Stimulated activated CD4-positive, alpha-beta T cell treated with anti-CD3 and anti-CD28 coated beads, Interleukin-1b, Interleukin-23, amount 100 ng/mL, for 4 hours (primary cell): ENCODE measurements at places on chromosomes 12 and 14.

GRCh38 chr12:124716208-124717130, 147.2 kb downstream of the SCARB1 start:
- no peak for DNase-seq

DNA sequence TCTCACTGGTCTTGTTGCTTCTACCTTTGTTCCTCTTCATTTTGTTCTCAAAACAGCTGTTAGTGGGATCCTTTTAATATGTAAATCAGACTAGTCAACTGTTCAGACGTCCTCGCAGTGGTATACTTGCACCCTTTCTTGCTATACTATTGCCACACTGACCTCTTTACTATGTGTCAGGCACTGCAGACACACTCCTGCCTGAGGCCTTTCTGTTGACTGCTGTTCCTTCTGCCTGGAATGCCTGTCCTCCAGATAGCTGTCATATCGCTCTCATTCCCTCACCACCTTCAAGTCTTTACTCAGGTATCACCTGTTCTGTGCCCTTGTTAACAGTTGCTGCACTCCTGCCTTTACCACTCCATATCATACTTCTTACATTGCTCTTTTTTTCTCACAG, 90.0 kb upstream of the TMEM263 start:
- no peak for DNase-seq

DNA sequence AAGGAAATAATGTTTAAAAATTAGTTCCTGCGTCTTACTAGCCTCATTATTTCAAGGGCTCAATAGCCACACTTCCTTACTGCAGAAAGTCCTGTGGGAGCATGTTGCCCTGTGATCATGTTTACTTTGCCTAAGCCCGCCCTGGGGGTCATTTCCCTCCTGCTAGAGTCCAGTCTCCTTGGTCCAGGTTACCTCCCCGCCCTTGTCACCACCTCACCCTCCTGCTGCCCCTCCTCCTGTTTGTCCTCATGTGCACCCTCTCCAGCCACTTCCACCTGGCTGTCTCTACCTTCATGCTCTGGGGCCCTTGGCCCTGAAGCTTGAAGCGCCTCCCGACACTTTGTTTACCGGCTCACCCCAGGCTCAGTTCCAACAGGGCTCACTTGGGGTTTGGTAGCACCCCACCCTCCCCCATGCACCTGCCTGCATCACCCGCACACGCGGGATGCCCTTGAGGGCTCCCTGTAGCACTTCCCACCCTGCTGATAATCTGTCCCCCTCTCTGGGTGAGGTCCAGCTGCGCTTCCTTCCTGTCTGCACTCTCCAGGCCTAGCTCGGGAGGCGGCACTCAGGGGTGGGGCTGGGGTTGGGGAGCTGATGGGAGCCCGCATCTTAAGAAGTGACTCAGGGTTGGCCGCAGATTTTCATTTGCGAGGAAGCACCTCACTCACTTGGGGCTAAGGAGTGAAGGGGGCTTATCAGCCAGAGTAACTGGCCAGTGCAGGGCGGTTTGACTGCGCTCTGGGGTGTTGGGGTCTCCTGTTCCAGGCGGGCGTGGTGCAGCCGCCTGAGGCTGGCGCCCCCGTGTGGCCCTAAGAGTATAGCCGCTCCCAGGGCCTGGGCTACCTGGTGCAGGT, 40.1 kb downstream of the SMIM41 start:
- peak; percentile 29 for DNase-seq

- no peak for DNase-seq
These were observed 384.6 kb downstream of the APAF1 start for GRCh38 chr12:99029511-99030271.

DNA sequence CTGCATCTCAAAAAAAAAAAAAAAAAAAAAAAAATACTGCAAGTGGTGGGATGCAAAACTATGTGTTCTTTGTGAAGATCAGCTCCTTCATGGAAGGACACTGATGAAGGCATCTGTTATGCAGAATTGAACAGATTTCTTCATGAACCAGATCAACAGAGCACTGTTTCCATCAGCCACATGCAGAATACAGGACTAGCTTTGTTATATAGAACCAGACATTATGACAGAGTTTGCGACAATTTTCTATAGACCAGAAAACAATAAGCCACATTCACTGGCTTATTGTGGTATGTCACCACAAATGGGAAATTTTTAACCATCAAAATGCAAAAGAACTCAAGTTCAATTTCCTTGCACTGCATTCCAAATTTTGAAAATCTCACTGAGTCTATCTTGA, 34.7 kb downstream of the CIT start:
- DNase-seq: no peak

DNA sequence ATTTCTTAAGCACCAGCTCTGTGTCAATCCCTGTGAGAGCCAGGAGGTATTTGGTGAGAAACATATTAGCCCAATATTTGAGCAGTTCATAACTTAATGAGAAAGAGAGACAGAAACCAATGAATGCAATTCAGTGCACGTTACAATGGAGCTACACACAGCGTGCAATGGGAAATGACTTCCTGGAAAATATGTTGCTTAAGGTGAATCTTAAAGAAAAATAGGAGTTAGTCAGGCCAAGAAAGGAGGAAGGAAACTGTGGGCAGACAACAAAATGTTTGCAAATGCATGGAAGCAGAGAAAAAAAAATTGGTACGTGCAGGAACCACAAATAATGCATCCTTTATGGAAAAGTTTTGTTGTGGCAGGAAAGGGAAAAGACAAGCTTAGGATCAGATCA, 481.7 kb downstream of the BCAT1 start:
- DNase-seq: no peak

DNA sequence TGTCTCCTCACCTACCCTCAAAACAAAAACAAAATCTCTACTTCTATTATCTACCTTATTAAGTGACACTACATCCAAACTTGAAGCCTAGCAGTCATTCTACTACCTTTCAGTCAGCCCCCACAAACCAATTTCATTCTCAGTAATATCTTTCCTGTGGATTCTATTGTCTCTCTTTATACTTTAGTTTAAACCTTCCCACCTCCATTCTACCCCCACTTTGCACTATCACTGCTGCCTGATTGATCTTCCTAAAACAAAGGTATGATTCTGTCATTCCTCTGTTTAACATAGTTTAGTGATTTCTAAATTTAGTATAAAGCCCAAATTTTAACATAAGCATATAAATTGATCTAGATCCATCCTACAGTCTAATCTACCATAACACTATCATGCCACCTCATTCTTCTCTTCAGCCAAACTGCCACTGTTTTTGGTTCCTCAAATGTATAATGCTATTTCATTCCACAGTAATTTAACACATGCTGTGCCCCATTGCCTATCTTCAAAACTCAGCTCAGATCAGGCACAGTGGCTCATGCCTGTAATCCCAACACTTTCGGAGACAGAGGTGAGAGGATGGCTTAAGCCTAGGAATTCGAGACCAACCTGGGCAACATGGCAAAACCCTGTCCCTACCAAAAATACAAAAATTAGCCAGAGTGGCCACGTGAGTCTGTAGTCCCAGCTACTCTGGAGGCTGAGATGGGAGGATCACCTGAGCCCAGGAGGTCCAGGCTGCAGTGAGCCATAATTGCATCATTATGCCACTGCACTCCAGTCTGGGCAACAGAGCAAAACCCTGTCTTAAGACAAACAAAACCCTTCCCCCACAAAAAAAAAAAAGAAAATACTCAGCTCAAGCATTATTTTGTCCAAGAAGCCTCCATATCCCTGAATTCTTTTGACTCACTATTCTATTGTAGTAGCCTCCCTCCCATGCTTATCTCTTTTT, 3.1 kb upstream of the STRN3 start:
- DNase-seq: no peak

DNA sequence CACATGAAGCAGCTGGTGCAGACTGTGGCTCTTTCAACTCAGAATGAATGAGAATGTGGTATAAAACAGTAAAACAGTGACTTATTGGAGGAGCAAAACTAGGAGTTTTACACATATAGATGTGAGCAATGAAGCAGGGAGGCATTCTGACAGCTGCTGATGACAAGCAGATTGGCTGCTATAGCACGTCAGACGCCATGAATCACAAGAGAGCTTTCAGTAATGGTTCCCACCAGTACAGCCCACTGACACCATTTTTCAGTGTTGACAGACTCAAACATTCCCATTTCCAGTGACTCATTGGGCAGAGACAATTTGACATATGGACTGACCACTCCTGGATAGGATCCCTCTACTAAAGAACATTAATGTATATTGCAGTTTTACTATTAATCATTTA, 24.6 kb upstream of the FSCB start:
- DNase-seq: no peak

- no peak for DNase-seq
These were observed 37.5 kb downstream of the KCNA1 start for GRCh38 chr12:4947253-4947652.

GRCh38 chr12:40646911-40647310, 45.3 kb upstream of the CNTN1 start:
- DNase-seq: no peak

DNA sequence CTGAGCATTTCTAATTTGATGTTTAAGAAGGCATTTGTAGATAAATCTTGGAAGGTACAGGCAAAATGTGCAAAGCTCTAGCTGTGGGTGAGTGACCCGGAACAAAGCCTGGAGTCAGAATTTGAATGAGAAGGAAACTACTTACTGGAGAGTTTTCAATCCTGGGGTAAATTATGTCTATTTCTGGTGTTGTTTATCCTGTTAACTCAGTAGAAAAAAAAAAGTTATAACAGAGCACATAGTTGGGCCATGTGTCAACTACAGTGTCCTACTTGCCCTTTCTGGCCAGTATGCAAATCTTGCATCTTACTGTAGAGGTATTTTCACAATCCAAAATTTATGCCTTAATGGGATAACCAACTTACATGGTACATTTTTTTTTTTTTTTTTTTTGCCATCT, 182.3 kb downstream of the SYNE2 start:
- DNase-seq: no peak

DNA sequence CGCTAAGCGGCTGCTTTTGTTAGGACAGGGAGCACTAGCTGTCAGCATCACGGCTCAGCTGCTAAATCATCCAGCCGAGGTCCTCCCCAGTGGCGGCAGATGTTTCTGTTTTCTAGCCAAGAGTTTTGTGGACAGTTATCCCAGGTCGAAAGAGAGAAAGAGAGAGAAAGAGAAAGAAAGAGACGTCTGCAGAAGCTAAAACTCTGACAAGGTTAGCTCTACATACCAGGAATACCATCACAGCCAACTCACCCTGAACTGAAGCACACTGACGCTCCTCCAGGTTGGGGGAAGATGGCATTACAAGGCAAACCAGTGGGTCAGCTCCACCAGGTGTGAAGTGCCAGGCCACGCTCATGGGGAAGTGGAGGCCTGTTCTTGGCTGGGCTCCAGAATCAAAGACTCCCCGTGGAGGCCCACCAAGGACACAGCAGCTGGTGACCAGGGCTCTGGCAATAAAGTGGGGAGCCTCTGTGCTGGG, 64.9 kb upstream of the DICER1 start:
- DNase-seq: no peak

DNA sequence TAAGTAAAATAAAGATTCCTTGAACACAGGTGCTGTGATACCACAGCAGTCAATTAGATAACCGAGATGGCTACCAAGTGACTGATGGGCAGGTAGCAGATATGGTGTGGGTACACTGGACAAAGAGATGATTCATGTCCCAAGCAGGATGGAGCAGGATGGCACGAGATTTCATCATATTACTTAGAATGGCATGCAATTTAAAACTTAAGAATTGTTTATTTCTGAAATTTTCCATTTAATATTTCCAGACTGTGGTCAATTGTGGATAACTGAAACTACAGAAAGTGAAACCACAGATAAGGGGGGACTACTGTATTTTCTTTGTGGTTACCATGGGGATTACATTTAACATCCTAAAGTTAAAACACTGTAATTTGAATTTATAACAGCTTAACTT, 7.5 kb upstream of the ZFP36L1 start:
- DNase-seq: no peak

GRCh38 chr12:47378907-47379306, 299.1 kb upstream of the AMIGO2 start:
- DNase-seq: no peak

DNA sequence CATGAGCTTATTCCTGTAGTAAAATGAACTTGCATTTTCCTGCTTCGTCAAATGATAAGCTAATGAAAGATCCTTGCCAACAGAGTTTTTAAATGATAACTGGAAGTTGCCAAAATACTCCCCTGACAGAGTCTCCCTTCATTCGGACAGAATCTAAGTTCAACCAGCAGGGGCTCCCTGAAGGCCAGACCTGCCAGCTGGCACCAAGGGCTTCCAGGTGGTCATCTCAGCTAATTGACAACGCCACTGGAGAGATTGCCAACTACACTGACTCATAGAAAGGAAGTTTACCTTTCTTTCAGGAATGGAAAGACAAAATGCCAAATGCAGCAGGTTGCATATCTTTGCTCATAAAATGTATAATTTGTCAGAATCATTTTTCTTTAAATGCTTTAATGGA, 462.8 kb downstream of the GXYLT1 start:
- no peak for DNase-seq

DNA sequence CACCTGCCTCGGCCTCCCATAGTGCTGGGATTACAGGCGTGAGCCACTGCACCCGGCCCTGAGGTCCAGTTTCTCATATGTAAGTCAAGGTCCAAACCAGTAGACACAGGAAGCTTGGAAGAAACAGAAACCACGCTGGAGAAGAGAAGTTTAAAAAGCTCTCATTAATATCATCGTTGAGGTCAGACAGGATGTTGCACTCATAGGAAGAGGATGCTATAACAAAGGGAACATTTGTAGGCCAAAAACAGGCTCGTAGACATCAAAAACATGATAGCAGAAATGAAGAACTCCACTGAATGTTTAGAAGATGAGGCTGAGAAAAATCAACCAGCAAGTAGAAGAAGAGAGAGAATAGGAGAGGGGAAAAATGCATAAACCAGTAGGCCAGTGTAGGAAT, 46.8 kb downstream of the ACACB start:
- no peak for DNase-seq

GRCh38 chr12:118274066-118274465, 98.6 kb downstream of the TAOK3 start:
- no peak for DNase-seq

- peak; percentile 28 for DNase-seq
These were observed 747 bp upstream of the DACT1 start for GRCh38 chr14:58637040-58637390.

DNA sequence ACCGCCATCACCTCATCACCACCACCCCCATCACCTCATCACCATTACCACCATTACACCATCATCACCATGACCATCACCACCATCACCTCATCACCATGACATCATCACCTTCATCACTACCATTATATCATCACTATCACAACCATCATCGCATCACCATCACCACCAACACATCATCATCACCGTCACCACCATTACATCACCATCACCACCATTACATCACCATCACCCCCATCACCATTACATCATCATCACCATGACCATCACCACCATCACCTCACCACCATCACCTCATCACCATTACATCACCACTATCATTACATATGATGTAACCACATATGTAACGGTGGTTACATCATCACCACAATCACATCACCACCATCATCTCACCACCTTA, 132.3 kb downstream of the RIMBP2 start:
- no peak for DNase-seq

GRCh38 chr14:61652526-61653262, 42.6 kb upstream of the HIF1A start:
- no peak for DNase-seq

DNA sequence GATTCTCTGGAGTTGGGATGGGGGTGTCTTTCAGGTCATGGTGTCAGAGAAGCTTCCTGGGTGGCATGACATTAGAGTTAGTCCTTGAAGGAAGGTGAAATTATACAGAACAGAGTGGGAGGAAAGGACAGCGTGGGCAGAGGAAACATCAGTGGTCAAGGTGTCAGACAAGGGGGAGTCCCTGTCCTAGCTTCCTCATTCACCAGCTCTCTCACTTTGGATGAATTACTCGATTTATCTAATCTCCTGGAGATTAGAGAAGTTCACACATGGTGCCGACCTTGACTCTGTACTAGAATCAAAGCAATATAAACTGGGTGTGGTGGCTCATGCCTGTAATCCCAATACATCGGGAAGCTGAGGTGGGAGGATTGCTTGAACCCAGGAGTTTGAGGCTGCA, 492.9 kb downstream of the VRK1 start:
- no peak for DNase-seq
